ENCODE measurements at places on chromosomes 12 and 14. TPM values are rescaled to one million over a fixed set of nuclear protein-coding genes. Genes with fewer than 3 reads are reported as not detected.

Gene KCNH3
- 3.4 TPM for total RNA-seq

- DNase-seq: no peak
Measured at GRCh38 chr12:6696690-6697583, 3.7 kb downstream of the PIANP start.

GRCh38 chr14:37142835-37143401, 29.5 kb downstream of the SLC25A21 start:
- no peak for DNase-seq

- no peak for DNase-seq
Measured at GRCh38 chr14:29548948-29549370, 378.7 kb downstream of the PRKD1 start.
